ENCODE measurements at places on chromosomes 7 and 10. TPM values are rescaled to one million over a fixed set of nuclear protein-coding genes. Genes with fewer than 3 reads are reported as not detected.

DNA sequence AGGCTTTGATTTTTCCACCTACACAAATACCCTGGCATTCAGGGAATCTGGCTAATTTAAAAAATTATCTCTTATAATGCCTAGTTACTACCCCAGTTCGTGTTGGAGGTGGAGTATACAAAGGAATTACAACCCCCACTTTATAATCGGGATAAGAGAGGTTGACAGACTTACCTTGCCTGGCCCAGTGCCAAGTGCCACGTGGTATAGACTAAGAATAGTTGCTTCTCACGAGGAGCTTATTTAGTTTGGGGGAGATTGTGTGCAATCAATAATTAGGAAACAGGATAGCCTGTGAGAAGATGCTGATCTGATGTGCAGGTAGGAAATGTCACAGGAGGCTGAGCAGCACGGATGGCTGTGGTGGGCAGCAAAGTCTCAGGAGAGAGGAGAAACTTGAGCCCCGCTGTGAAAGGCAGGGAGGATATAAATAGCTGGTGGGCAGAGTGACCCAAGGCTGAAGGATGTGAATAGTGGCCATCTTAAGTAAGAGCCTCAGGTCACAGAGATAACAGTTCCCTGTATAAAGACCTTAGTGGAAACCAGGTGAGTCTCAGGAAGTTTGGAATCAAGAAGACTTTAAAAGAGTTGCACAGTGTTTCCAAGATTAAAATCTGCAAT lies 11.3 kb upstream of the ATXN7L1 start:
- no peak for DNase-seq

GRCh38 chr7:117119192-117119924 lies 166.1 kb downstream of the ST7 start:
- peak; percentile 56 for DNase-seq

The EBF3 gene
- polyA plus RNA-seq = 0.89 TPM

GRCh38 chr7:138975343-138976104 lies 5.7 kb downstream of the KIAA1549 start:
- DNase-seq = no peak

DNA sequence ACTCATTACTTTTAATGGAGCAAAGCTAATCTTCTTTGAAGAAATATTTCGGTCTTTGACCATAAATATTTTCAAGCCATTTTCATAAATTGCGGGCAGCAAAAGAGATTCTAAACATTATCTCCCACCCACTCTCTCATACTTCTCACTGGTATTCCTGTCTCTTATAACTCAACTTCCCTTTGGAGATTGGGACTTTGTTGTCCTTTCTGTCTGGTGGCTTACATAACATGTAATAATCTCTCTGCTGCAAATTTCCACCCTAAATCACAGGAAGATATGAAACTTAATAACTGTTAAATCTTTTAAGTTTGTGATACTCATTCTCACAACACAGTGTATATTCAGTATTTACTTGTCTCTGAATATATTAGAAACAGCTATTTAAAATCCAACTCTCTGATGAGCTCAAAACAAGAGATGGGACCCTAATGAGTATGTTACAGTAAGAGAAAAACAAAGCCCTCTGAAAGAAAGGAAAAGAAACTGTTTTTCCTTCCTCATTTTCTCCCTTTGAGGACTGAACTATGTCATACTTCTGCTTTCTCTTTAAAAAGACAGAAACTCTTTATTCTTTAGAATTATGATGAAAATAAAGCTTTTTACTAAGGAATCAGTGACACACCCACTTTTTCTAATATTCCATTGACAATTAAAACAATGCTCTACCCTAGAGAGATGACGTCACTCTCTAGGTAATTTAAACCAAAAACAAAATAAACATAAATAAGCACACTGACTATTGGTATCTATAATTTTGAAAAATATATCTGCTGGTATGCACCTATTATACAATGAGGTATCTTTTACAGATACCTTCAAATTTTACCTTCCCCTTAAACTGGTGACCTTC lies 14.7 kb downstream of the CALCR start:
- no peak for DNase-seq

DNA sequence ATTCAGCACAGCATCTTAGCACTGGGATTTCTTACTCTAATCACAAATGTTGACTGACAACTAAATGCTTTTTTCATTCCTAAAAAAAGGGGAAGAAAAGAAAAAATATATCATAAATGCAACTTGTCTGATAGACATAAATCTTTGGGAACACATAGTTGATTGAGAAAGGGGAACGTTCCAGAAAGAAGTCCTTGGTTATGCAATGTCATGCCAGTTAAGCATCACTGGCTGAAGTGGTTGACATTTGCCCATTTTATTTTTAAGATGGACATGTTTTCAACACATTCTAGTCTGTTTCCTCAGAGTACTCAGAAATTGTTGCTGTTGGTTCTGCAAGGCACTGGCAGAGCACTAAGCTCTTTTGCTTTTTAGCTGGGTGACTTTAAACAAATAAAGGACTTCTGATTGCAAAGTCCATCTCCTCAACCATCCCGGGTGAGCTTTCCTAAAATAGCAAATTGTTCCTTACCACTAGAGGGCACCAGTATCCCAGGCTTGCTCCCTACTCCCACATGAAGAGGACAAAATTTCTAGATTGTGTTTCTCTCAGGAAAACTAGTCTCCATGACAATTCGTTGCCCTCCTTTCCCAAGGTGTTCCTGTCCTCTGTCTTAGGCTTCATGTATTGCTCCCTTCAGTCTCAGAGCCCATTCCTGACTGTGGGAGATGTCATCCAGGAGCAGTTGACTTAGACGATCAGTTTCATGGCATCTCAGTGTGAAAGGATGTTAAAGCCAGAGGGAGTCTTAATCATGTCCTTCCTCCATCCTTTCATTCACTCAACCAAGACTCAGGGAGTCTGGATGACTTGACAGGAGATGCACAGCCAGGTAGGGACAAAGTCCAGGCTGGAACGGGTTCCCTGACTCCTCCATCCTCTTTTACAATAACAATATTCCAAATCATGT lies 23.9 kb downstream of the OPALIN start:
- peak; percentile 33 for DNase-seq

GRCh38 chr10:87734987-87735827 lies 75.5 kb downstream of the PAPSS2 start:
- no peak for DNase-seq

The H2AZ2 gene
- polyA plus RNA-seq = 259 TPM

DNA sequence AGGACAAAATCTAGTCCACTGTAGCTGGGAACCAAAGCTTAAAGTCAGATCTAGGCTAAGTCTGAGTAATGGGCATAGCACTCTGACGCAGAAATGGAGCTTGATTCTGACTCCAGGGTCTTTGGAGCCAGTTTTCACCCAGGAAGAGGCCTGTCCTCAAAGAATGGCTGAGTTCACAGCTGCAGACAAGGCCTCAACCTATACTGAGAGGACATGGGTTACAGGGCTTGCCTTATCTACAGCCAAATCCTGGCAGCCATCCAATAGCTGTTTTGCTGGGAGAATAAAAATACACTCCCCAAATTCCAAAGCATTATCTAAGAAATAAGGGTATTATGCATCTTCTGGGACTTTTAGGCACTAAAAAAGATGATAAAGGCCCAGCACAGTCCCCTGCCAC lies 154.8 kb downstream of the RAPGEF5 start:
- no peak for DNase-seq

The ZNF107 gene
- 10.4 TPM for polyA plus RNA-seq

The TAF3 gene
- polyA plus RNA-seq = 11.6 TPM

DNA sequence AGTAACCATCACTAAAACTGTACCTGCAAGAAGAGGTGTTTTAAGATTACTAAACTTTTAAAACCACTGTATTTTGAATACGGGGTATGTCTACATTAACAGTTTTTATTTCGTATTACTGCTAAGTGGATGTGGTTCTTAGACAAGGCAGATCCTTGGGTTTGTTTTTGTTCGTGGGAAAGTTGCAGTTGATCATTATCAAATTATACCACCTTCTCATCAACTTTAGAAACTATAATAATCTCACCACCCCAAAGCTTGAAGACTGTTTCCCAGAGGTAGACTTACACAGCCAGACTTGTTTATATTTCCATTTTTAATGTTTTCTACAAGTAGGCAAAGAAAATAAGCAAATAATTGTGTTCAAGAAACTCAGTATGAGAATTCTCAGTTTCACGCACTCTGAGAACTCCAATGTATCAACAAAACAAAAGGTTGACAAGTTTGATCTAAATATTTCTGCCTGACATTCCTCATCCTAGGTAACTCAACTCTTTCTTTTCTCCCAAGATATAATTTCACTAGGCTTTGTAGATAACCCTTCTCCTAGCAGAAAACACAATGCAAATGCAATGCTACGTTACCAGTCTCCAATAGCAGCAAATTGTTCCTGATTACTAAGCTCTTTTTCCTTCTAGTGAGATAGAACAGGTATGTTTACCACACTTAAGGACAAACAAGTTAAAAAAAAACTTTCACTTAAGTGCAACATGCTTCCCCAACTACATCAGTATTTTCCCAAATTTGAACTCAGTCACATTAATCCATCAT lies 36.0 kb downstream of the IGF2BP3 start:
- no peak for DNase-seq

DNA sequence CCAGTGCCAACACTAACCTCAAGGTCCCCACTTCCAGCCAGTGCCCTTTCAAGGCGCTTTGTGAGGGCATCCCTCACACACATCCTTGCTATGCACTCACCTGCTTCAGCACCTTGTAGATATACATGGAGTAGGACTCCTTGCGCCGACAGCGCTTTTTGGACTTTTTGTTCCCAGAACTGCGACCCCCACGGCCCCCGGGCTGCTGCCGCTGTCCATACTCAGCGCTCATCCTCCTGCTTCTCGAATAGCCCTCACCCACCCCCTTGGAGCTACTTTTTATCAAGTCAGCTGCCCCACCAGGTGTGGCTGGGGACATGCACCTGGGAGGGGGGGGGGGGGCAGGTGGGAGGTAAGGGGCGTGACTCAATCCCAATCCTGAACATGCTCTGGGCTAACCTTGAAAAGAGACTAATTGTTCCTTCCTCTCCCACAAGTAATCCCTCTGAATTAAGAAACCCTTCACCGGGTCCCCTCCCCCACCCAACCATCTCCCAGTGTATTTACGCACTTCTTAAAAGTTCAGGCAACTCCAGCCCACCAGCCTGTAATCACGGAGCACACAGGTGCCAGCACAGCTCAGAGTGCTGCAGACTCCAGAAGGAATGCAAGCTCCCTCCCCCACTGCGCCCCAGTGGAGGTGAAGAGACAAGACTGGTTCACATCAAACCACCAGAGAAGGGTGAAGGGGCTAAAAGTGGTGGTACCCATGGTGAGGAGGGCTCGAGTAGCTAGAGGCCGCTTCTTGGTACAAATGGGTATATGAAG lies at the start of gene H2BK1:
H2BK1 (minus strand) TSS at position 402 of the 768 bp plus-strand sequence; CDS start at position 232, 170 bp downstream.
- DNase-seq = no peak

The TMEM184A gene
- polyA plus RNA-seq = 3.5 TPM

GRCh38 chr10:100654782-100655325 lies 90.5 kb upstream of the PAX2 start:
- DNase-seq = no peak

The RELN gene
- 20.0 TPM for polyA plus RNA-seq

DNA sequence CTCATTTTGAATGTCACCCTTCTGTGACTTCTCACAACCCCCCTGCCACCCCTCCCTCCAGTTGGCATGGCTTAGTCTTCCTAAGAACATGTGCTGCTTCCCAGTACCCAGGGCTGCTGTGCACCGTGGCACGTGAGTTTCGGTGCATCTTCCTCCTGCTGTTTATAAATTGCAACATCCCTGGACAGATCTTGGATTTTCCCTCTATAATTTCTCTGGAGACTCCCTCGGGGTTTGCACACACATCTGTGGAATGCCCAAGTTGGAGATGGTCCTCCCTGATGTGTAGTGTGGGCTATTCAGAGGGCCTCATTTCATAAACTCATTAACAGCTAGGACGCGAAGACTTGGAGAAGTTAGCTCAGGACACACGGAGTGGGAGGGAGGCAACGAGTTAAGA lies 52.9 kb downstream of the IKZF1 start:
- no peak for DNase-seq

- no peak for DNase-seq
Measured at GRCh38 chr10:119715628-119716505, 10.0 kb upstream of the INPP5F start.

- DNase-seq = no peak
Measured at GRCh38 chr7:132150711-132151110, 425.6 kb downstream of the PLXNA4 start.

DNA sequence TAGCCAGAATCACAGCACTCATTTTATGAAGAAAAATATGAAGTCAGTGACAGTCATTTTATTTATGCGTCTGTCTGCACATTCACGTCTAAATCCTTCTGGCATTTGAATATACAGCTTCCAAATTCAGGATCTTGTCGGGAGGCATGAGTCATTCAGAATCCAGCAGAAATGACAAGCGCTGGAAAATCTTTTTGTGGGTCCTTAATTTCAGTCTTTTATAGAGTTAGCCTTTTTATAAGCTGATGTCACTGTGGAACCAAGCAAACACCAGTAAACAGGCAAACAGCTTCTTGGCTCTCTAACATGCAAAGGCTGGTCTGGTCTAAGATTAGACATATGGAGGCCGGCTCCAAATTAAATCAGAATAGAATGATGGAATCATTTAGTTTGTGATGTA lies 388.2 kb upstream of the TEX47 start:
- DNase-seq = no peak

- DNase-seq = no peak
Measured at GRCh38 chr7:30596014-30596641, 1.4 kb downstream of the GARS1 start.

The FAM25A gene
- not detected for polyA plus RNA-seq

The TUBAL3 gene
- 0.39 TPM for polyA plus RNA-seq

The MAGI2 gene
- polyA plus RNA-seq = 38.7 TPM

- no peak for DNase-seq
Measured at GRCh38 chr7:2896131-2896530, 52.0 kb upstream of the GNA12 start.

DNA sequence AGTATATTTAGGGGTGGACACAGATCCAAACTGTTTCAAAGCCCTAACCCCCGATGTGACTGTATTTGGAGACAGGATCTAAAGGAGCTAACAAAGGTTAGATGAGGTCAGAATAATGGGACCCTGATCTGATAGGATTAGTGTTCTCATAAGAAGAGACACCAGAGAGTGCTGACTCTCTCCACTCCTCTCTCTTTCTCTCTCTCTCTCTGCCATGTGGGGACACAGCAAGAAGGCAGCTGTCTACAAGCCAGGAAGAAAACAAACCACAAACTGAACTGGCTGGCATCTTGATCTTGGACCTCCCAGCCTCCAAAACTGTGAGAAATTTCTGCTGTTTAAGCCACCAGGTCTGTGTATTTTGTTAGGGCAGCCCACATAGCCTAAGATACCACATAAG lies 84.7 kb upstream of the KDM7A start:
- DNase-seq = no peak

DNA sequence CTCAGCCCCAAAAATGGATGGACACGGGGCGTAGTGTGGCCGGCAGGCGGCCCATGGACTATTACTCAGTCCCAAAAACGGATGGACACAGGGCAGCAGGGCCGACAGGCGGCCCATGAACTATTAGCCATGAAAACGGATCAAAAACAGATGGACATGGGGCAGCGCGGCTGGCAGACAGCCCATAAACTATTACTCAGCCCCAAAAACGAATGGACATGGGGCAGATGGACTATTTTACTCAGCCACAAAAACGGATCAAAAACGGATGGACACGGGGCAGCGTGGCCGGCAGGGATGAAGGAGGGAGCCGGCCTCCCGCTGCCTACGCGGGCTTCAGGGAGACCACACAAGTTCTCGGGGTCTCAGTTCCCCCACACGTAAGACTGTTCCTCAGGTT lies 32.9 kb downstream of the GPER1 start:
- DNase-seq = no peak

The ARID5B gene
- 47.2 TPM for polyA plus RNA-seq

The PNLIPRP2 gene
- polyA plus RNA-seq = not detected

The ZNF487 gene
- polyA plus RNA-seq = 10.7 TPM

The PTPN20 gene
- 1.4 TPM for polyA plus RNA-seq

The UBN2 gene
- polyA plus RNA-seq = 24.2 TPM

GRCh38 chr7:42476255-42476654 lies 239.2 kb upstream of the GLI3 start:
- no peak for DNase-seq

All from left renal cortex interstitium (tissue), 4 donors.